ENCODE measurements at places on chromosomes 5 and 9. TPM values are rescaled to one million over a fixed set of nuclear protein-coding genes. Genes with fewer than 3 reads are reported as not detected.

The FBP1 gene
- 0.21 TPM for total RNA-seq

The DBH gene
- total RNA-seq: not detected

The IGFBPL1 gene
- 1.5 TPM for total RNA-seq

The PPIC gene
- total RNA-seq: 27.9 TPM

The SVEP1 gene
- total RNA-seq: 0.19 TPM

The MINAR2 gene
- not detected for total RNA-seq

The WNT8A gene
- total RNA-seq: not detected

The DMRTA1 gene
- total RNA-seq: 2.4 TPM

The PCA3 gene
- not detected for total RNA-seq

The RMND5B gene
- total RNA-seq: 21.9 TPM

The RASGRF2 gene
- total RNA-seq: 1.3 TPM

The FOXD4L3 gene
- total RNA-seq: not detected
